ENCODE measurements at places on chromosomes 1 and 21.

GRCh38 chr1:233598891-233599541 is 14.9 kb upstream of the KCNK1 start:
- DNase-seq = no peak

GRCh38 chr1:22325531-22326371 is 125.9 kb upstream of the ZBTB40 start:
- DNase-seq = no peak

DNA sequence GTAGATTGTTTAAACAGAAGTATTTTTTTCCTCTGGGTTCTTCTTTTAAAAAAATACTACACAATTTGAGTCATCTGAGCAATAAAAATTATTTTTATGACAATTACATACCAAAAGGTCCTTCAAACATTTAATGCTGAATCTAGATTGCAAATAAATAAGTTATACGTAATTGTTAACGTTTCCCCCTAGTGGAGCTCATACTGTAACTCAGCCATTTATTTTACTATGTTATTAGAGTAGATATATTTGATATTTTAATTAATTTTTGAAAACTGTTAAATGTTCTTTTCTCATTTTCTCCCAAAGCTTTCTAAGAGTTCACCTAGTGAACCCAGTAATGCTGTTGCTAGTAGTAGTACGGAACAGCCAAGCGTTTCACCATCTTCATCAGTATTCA is 33.5 kb downstream of the ZMYM1 start:
- DNase-seq = no peak

DNA sequence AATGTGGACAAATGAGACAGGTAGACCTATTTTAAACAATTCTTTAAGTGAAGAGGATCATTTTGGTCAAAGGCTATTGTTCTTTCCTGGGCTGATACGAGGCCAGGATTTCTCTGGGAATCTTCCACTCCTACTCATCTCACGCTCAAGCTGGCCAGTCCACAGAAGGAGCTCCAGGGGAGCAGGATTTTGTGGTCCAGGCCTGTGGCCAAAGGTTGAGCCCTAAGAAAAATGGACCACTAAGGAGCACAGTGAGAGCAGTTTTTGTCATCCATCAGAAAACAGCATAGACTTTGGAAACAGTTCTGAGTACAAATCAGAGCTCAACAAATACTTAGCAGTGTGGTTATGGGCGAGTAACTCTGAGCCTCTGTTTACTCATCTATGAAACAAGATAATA is 260.2 kb upstream of the RUNX1 start:
- DNase-seq = no peak

DNA sequence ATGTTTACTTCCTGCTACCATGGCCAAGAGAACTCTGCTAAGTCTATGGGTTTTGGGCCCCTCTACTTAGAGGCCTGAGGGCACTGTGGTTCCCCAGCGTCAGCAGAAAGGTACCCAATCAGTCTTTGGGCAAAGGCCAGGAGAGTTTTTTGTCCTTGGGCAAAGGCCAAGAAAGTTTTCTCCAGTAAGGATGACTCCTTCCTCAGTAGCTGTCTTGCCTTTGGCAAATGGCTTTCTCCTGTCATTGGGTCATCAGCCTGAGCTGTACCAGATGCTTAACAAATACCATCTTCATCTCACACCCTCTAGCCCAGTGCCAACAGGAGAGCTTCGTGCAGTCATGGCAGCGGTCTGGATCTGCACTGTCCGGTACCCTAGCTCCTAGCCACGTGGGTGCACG is 199.3 kb upstream of the TMEM51 start:
- DNase-seq = no peak
